ENCODE measurements at places on chromosomes 16 and 17. TPM values are rescaled to one million over a fixed set of nuclear protein-coding genes. Genes with fewer than 3 reads are reported as not detected.

GRCh38 chr17:9645851-9646545 is 681 bp downstream of the USP43 start:
- no peaks in the 10 kb centered on the region for H3K36me3 ChIP-seq
- peak overlapping the region; percentile 1 for H3K27ac ChIP-seq
- peak overlapping the region; percentile 79 for H3K4me3 ChIP-seq
- DNase-seq: peak; percentile 38

- H3K4me1 ChIP-seq: no peaks in the 10 kb centered on the region
- H3K27ac ChIP-seq: no peak overlapping the region
- peaks cover 37% of the 10 kb centered on the region for H3K27me3 ChIP-seq
- no peak for DNase-seq
These were observed 22.9 kb upstream of the ZCCHC14 start for GRCh38 chr16:87515475-87516330.

GRCh38 chr17:28950752-28951427 is 428 bp downstream of the PHF12 start:
- no peak for DNase-seq
- H3K36me3 ChIP-seq: peaks cover 24% of the 10 kb centered on the region
- H3K27me3 ChIP-seq: no peaks in the 10 kb centered on the region

GRCh38 chr16:85569615-85570212 is 43.4 kb upstream of the GSE1 start:
- peaks cover 54% of the 10 kb centered on the region for H3K4me1 ChIP-seq
- H3K36me3 ChIP-seq: peaks cover 7% of the 10 kb centered on the region
- peak; percentile 57 for DNase-seq
- H3K4me3 ChIP-seq: peak overlapping the region; percentile 73
- peak overlapping the region; percentile 45 for H3K27ac ChIP-seq

- H3K36me3 ChIP-seq: no peaks in the 10 kb centered on the region
- DNase-seq: no peak
- no peak overlapping the region for H3K27ac ChIP-seq
- no peak overlapping the region for H3K4me3 ChIP-seq
These were observed 195.9 kb upstream of the TBX2 start for GRCh38 chr17:61203671-61204131.

- peak overlapping the region; percentile 76 for H3K27ac ChIP-seq
- H3K27me3 ChIP-seq: no peaks in the 10 kb centered on the region
- H3K4me1 ChIP-seq: peaks cover 11% of the 10 kb centered on the region
- no peaks in the 10 kb centered on the region for H3K36me3 ChIP-seq
- peak overlapping the region; percentile 74 for H3K4me3 ChIP-seq
These were observed 14.6 kb upstream of the CD79B start for GRCh38 chr17:63946440-63947363.

DNA sequence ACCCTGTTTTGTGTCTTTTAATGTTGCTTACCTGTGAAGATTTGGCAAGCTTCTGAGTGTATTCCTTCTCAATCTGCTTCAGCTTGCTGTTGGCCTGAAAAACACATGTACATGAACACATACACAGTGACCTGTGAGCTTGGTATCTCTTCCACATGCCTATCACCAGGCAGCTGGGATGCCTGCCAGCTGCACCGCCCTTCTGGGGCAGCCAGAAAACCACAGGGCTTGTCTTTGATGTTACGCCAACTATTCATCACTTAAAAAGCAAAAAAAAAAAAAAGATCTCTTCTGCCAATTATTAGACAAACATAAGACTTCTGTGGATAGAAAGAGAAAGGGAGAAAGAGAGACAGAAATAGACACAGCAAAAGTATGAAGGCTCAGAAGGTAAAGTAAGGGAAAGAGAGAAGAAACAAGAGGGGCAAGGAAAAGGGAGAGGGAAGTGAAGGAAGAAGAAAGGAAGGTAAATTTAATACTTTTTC is 189.2 kb upstream of the AXIN2 start:
- peak; percentile 44 for DNase-seq
- peaks cover 6% of the 10 kb centered on the region for H3K27me3 ChIP-seq
- H3K27ac ChIP-seq: peak overlapping the region; percentile 17
- no peaks in the 10 kb centered on the region for H3K36me3 ChIP-seq
- peaks cover 20% of the 10 kb centered on the region for H3K4me1 ChIP-seq

GRCh38 chr17:67594115-67594880 is 123.4 kb upstream of the NOL11 start:
- peaks cover 5% of the 10 kb centered on the region for H3K4me1 ChIP-seq
- H3K27me3 ChIP-seq: no peaks in the 10 kb centered on the region
- no peak for DNase-seq
- H3K27ac ChIP-seq: peak overlapping the region; percentile 50
- H3K36me3 ChIP-seq: no peaks in the 10 kb centered on the region

GRCh38 chr17:36616061-36617029 is 15.0 kb downstream of the MRM1 start:
- peaks cover 6% of the 10 kb centered on the region for H3K27me3 ChIP-seq
- H3K36me3 ChIP-seq: no peaks in the 10 kb centered on the region
- DNase-seq: no peak
- no peaks in the 10 kb centered on the region for H3K4me1 ChIP-seq

DNA sequence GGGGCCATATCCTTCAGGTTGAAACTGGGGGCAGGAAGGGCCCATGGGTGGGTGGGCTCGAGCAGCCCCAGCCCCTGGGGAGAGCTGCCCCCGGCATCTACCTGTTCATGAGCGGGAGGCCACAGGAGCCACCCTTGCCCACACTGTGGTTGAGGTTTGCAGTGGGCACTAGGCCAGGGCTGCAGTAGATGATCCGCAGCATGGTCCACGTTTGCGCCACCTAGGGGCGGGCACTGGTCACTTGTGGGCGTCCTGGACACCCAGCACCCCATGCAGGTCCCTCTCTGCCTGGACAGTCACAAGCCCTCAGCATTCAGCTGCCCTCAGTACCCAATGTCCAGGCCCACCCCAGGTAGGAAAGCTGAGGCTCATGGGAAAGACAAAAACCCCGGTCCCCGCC is 1.8 kb upstream of the JMJD8 start:
- peaks cover 7% of the 10 kb centered on the region for H3K36me3 ChIP-seq
- peaks cover 54% of the 10 kb centered on the region for H3K4me1 ChIP-seq
- no peak overlapping the region for H3K4me3 ChIP-seq
- no peak overlapping the region for H3K27ac ChIP-seq
- DNase-seq: peak; percentile 35

DNA sequence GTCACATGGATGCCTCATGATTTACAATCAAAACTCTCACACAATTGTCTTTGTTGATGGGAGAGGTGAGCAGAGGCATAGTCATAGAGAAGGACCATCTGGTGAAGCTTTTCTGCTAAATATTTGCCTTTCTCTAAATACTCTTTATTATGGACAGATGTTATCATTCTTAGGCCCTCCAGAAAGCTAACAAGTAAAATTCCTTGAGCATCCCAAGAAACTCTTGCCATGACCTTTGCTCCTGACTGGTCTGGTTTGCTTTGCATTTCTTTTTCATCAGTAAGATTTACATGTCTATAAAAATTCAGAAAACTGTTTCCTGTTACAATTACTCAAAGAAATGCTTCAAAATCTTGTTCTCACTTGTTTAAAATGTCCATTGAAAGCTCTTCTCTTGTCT is 1336.6 kb upstream of the CDH8 start:
- no peaks in the 10 kb centered on the region for H3K27me3 ChIP-seq
- H3K36me3 ChIP-seq: no peaks in the 10 kb centered on the region
- no peak overlapping the region for H3K4me3 ChIP-seq

DNA sequence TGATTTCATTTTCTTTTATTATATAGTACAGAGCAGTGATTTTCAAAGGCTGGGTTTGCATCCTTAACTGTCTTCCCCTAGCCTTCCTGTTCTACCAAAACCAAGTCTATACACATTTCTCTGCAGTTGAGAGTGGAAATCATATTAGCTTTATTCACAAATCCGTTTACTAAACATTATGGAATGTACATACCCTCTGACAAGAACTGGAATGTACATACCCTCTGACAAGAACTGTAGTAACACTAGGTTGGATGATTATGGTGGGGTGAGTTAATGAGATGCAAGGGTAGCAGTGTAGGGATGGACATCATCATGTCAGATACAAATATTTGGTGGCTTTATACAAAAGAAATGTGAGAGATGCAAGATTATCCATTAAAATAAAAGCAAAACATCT is 154.8 kb downstream of the CYB561 start:
- H3K27ac ChIP-seq: peak overlapping the region; percentile 22
- DNase-seq: no peak
- no peak overlapping the region for H3K4me3 ChIP-seq
- H3K4me1 ChIP-seq: no peaks in the 10 kb centered on the region
- H3K36me3 ChIP-seq: peaks cover 10% of the 10 kb centered on the region
- H3K27me3 ChIP-seq: no peaks in the 10 kb centered on the region

DNA sequence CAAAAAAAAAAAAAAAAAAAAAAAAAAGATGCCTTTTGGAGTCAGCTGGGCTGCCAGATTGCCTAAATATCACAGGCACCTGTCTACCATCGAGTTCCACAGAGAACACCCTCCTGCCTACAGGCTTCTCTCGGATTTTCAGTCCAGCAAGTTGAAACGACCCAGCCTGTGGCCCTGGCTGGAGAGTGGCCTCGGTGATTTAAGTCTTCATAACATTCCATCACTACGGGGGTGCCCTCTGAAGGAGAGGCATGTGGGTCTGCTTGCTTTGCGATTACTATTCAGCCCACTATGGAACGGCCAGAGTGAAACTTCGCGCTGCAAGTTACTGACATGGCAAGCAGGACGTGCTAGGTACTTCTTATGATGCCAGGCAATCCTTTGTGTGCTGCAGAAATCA is 42.8 kb downstream of the MARCHF10 start:
- DNase-seq: no peak
- no peak overlapping the region for H3K27ac ChIP-seq
- H3K4me1 ChIP-seq: no peaks in the 10 kb centered on the region
- peaks cover 28% of the 10 kb centered on the region for H3K27me3 ChIP-seq

- no peaks in the 10 kb centered on the region for H3K4me1 ChIP-seq
- no peak overlapping the region for H3K4me3 ChIP-seq
- no peaks in the 10 kb centered on the region for H3K36me3 ChIP-seq
- no peak for DNase-seq
- H3K27me3 ChIP-seq: no peaks in the 10 kb centered on the region
These were observed 255.2 kb downstream of the CNTNAP4 start for GRCh38 chr16:76532188-76532973.

DNA sequence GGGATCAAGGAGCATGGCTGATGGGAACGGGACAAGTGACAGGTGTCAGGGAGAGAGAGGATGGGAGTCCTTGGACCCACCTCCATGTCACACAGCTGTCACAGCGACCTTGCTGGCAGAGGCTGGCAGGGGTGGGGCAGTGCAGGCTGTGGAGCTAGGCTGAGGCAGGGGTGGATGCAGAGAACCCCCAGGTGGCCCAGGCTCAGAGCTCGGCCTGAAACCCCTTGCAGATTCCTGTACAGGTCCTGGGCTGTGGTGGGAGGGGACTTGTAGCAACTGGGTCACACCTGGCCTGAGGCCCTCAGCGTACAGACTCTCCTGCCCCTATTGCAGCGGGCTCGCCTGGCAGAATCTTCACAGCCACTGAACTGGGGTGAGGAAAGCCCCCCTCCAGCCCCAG is 174.1 kb downstream of the NTN1 start:
- no peaks in the 10 kb centered on the region for H3K36me3 ChIP-seq
- no peaks in the 10 kb centered on the region for H3K27me3 ChIP-seq
- DNase-seq: no peak
- H3K27ac ChIP-seq: no peak overlapping the region
- no peaks in the 10 kb centered on the region for H3K4me1 ChIP-seq

- DNase-seq: no peak
- H3K36me3 ChIP-seq: no peaks in the 10 kb centered on the region
- no peaks in the 10 kb centered on the region for H3K4me1 ChIP-seq
- H3K4me3 ChIP-seq: no peak overlapping the region
- no peaks in the 10 kb centered on the region for H3K27me3 ChIP-seq
These were observed 184.9 kb upstream of the CDH11 start for GRCh38 chr16:65306722-65307121.

DNA sequence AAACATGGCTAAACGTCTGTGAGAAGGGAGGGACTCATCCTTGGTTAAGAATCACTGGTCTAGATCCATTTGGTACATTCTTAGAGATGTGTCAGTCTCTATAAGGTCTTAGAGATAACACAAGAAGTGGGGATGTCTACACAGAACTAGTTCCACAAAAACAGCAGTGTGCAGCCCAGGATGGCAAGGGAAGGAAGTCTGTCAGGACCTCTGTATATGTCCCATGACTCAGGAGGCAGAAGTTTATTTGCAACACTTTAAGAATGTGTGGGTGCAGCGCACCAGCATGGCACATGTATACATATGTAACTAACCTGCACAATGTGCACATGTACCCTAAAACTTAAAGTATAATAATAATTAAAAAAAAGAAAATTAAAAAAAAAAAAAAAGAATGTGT is 548.5 kb upstream of the SOX9 start:
- H3K4me3 ChIP-seq: no peak overlapping the region
- no peaks in the 10 kb centered on the region for H3K4me1 ChIP-seq
- no peaks in the 10 kb centered on the region for H3K36me3 ChIP-seq
- no peak for DNase-seq
- H3K27me3 ChIP-seq: no peaks in the 10 kb centered on the region

- DNase-seq: no peak
- no peaks in the 10 kb centered on the region for H3K4me1 ChIP-seq
- peaks cover 15% of the 10 kb centered on the region for H3K27me3 ChIP-seq
- no peaks in the 10 kb centered on the region for H3K36me3 ChIP-seq
These were observed 231.0 kb downstream of the C16orf78 start for GRCh38 chr16:49604602-49605001.

DNA sequence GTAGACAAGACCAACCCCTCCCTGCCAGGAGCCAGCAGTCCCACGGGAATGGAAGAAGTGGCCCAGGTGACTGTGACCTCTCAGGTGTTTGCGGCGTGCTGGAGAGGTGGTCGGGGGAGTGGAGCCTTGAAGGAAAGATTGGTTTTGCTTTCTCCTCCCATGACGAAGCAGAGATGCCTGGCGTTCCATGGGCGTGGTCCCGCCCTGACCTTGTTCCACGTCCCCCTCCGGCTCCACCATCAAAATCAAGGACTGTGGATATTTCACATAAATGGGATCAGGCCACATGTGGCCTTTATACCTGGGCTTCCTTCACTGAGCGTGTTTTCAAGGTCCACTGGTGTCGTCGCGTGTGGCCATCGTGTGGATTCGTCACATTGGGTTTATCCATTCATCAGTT is 270.6 kb upstream of the TNRC6C start:
- H3K4me3 ChIP-seq: no peak overlapping the region
- no peaks in the 10 kb centered on the region for H3K36me3 ChIP-seq
- peaks cover 28% of the 10 kb centered on the region for H3K4me1 ChIP-seq
- H3K27me3 ChIP-seq: peaks cover 18% of the 10 kb centered on the region

- no peaks in the 10 kb centered on the region for H3K36me3 ChIP-seq
- no peak overlapping the region for H3K4me3 ChIP-seq
- peaks cover 5% of the 10 kb centered on the region for H3K4me1 ChIP-seq
- H3K27ac ChIP-seq: no peak overlapping the region
- DNase-seq: peak; percentile 37
- H3K27me3 ChIP-seq: no peaks in the 10 kb centered on the region
These were observed 20.4 kb upstream of the CDYL2 start for GRCh38 chr16:80824623-80825364.

HAP1 gene
- total RNA-seq: 0.21 TPM

CCL3 gene
- 79.6 TPM for total RNA-seq

TBC1D3G gene
- not detected for total RNA-seq

PLK1 gene
- total RNA-seq: 110 TPM

KRTAP4-9 gene
- total RNA-seq: not detected

NPIPA3 gene
- 3.1 TPM for total RNA-seq

EPOP gene
- total RNA-seq: 37.4 TPM

ST6GALNAC1 gene
- total RNA-seq: 0.44 TPM

G6PC1 gene
- total RNA-seq: not detected

CCL1 gene
- not detected for total RNA-seq

TNFRSF13B gene
- total RNA-seq: not detected

KRTAP3-1 gene
- total RNA-seq: not detected

OSGIN1 gene
- 0.67 TPM for total RNA-seq

SYT17 gene
- 0.36 TPM for total RNA-seq

XAF1 gene
- 19.1 TPM for total RNA-seq

ASPHD1 gene
- 0.93 TPM for total RNA-seq

MIS12 gene
- total RNA-seq: 39.6 TPM

OTOP2 gene
- total RNA-seq: not detected

CCT6B gene
- total RNA-seq: 2.8 TPM

Data from activated T-cell treated with anti-CD3 and anti-CD28 coated beads, Interleukin-2, amount 50 U/mL, for 72 hours (primary cell).